Fibroblast of pulmonary artery (primary cell): ENCODE measurements at places on chromosomes 5 and 9.

DNA sequence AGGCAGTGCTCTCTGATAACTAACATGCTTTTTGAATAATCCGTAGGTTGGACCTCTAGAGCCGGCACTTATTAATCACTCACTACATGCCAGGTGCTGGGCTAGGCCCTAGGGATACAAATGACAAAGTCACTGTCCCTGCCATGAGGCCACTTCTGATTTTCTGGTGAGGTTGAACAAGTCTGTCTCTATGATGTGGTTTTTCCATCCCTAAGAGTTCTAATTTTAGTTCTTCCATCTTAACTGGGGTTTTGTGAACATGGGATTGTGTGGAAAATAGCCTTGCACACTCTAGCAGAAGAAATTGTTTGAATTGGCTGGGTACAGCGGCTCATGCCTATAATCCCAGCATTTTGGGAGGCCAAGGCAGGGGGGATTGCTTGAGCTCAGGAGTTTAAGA is 64.6 kb downstream of the IL31RA start:
- no peak for DNase-seq

DNA sequence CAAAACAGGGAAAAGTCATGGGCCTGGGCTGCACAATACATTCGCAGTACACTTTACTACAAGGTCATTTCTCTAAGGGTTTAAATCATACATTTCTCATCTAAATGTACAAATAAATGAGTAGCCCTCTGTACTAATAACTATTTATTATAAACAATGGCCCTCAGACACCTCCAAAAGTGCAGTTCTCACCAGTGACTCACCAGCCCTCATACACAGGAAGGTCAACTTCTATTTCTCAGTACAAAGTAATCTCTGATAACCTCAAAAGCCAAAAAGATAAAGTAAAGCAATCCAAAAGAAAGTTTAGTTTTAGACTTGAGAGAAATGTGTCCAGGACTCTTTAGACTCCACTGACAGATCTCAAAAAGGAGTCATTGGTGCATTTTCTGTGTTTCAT is 1258.1 kb upstream of the CDH6 start:
- no peak for DNase-seq

GRCh38 chr9:98222885-98223691 is 30.7 kb upstream of the CORO2A start:
- peak; percentile 97 for DNase-seq

DNA sequence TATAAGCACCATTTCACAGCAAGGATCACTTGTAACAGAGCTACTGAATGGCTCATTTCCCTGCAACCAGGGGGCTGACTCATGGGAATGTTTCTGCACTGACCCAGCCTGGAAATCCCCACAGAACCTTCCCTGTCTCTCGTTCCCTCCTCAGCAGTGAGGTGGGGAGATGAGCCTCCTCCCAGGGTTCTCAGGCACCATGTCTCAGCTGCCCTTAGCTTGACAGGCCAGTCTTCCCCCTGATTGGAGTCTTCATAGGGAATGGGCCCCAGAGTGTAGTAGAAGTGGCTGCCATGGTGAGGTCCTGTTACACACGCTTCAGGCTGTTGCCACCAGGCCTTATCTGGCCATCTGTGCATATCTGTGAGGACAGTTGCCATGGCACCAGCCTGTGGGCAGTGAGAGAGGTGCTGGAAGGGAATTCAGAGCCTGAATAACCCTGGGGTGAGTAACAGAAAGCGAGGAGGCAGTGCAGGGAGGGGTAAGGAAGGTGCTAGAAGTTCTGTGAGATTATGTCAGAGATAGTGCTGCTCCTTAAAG is 324.4 kb downstream of the ENC1 start:
- peak; percentile 92 for DNase-seq

DNA sequence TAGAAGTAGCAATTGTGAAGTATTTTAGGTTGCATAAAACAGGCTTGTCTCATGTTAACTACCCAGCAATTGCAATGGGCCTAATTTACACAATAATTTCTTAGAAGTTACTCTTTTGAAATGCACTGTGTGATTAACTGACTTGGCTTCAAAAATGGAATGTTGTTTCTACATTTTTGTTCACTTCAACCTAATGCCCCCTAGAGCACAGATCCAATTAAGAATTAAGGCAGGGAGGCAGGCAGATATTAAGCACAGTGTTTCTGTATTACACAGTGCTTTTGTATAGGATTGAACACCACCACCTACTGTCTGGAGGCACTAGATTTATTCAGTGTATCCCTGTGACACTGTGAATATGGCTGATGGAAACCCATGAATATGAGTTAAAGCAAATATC is 302.1 kb downstream of the FBXL17 start:
- no peak for DNase-seq

- no peak for DNase-seq
Observed at GRCh38 chr9:36999728-37000333, 34.2 kb downstream of the PAX5 start.

DNA sequence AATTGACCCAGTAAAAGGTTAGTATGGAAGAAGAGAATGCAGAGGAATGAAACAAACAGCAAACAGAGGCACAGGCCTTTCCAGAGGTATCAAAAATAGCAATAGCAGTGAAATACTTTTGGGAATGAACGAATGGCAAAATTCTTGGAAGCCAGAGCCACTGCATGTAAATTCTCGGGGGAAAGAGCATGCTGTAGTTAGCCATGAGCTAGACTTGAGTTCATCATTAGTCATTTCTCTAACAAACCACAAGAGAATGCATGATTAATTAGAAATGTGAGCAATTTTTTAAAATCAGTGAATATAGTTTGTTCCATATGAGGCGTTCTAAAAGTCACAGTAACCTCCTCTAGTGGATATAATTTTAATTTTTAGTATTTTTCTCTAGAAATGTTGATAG is 170.3 kb upstream of the PRR16 start:
- DNase-seq: peak; percentile 35

DNA sequence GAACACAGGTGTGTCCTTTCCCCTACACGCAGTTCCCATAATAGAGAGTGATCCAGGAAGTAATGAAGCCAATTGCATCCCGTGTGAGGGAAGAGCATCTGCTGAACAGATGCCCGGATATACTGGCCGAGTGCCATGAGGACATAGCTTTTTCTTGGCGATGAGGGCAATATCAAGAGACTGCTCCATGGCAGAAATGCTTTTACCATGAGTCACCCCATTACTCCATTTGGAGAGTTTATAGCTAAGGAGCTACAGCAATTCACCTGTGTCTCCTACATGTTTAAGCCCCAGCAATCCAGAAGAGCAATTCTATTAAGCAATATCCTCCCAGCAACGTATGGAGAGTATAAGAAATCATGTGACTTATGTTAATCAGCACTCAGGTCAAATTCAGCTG is 222.0 kb upstream of the KLF4 start:
- DNase-seq: peak; percentile 94

DNA sequence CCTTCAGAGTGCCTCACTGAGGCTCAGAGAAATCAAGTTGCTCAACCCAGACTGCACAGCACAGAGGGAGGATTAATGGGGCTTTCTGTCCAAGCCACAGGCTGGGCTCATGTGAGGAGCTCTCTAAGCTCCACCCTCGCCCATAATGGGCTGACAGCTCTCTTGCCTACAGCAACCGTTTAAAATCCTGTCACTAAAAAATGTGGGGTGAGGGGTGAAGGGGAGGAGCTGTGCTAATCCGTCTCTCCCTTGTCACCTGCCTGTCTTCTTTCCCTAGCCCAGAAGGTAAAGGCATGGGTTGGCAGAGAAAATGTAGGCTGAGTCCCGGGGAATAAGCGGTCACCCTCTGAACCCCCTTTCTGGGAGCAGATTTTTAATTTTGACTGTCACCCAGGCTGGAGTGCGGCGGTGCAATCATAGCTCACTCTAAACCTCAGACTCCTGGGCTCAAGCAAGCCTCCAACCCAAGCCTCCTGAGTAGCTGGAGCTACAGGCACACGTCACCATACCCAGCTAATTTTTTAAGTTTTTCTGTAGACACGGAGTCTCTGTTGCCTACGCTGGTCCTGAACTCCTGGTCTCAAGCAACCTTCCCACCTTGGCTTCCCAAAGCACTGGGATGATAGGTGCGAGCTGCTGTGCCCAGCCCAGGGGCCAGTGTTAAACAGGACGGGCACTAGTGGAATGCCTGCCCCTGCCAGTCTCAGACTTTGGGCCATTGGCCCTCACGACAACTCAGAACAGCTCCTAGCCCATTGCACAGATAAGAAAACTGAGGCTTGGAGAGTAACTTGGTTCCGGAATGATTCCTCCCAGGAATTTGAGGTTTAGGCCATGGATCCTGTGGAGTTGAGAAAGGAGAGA is 89.5 kb downstream of the LMX1B start:
- DNase-seq: no peak

DNA sequence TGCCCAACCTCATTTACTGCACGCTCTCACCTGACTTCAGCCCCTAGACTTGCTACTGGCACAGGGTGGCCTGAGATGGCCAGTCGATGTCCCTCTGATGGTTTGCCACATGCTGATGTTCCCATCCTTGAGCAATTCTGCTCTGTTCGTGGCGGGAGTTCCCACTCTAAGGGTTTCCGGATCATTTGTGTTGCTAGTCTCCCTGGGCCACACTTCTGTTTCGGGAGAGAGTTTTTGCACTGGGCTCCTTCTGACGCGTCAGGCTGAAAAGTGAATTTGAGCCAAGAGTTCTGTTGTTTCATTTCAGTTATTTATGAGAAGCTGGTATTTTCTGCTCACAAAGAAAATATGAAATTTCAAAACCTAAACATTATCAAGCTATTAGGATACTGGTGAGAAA is 597.7 kb downstream of the BNC2 start:
- peak; percentile 14 for DNase-seq

- DNase-seq: no peak
Observed at GRCh38 chr5:95711501-95712346, 19.4 kb upstream of the RHOBTB3 start.

- peak; percentile 10 for DNase-seq
Observed at GRCh38 chr9:21153336-21154017, 11.8 kb upstream of the IFNW1 start.

GRCh38 chr9:122812736-122813135 is 12.8 kb downstream of the OR1K1 start:
- no peak for DNase-seq

DNA sequence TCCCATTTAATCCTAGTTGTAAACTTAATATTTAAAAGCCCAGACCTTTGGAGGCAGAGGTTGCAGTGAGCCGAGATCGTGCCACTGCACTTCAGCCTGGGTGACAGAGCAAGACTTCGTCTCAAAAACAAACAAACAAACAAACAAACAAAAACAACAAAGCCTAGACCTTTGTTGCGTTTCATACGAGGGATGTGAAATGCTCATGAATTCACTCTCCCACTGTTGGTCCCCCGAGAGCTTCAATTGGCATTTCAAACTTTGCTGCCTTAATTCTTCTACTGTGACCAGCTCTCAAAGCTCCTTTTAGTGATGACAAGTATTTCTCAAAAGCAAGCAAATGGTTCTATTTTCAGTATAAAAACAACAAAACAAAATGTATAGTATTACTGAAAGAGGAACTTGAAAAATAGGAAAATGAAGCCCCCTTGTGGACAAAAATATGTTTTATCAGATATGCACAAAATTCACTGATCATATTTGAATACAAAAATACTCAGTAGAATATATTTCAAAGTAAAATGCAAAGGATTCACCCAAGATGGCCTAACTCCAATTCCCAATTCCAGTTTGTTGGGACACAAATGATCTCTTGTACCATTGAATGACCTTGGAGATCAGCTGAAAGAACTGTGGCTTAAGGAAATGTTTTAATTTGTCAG is 140.4 kb downstream of the ESM1 start:
- peak; percentile 83 for DNase-seq

GRCh38 chr5:81167544-81167943 is 65.6 kb upstream of the CKMT2 start:
- DNase-seq: no peak

DNA sequence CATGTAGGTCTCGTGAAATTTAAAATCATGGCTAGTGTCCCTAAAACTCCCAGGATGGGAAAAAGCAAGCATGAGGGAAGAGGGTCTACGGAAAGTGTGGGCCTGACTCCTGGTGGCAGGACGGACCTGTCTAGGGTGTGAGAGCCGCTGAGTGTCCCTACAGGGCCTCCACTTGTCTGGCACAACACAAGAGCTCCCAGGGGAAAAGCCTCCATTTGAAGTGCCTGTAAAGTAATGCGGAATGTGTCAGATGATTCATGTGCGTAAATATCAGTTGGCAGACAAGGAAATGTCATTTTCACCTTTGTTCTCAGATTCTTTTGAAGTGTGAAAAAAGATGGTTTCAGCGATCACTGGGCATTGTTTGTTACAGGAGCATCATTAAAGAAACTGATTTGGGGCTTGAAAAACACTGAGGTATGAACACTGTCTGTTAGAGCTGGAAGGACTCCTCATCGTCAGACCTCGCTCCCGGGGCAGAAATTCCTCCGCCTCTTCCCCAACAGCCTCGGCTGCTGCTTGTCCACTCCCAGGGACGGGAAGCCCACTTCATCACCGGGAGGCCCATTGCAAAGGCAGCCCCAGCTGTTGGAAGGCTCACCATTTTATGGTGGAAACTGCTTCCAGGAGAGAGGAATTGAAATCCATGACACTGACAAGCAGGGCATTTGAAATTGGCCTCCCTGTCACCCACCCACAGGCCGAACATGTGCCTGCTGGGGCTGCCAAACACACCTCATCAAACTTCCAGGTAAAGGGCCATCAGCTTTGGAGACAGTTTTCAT is 240.8 kb downstream of the FSTL4 start:
- DNase-seq: no peak

DNA sequence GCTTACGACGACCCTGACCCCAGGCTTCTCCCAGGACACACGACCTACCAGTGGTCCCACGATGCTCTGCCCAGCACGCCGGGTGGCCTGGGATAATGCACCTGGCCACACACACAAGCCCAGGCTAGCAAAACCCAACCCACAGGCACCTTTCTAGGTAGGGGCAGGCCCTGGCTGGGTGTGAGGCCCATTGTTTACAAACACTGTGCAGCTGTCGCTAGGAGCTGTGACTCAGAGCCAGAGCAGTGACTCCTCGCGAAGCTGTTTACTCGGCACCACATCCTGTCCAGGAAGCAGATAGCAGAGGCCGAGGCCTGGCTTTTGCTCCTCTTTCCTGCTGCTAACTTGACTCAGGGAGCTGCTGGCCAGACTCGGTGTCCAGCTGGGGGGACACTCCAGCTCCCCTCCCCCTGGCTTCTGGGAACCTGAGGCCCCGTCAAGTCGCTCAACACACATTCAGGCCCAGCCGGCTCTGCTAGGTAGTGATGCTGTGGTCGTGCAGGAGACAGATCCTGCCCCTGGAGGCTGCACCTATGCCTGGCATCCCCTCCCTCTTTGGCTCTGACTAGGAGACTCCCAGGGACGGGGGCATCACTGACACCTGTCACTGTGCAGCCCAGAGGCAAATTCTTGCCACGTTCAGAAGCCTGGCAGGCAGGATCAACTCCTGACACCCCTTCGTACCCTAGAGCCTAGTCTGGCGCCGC is 12.8 kb upstream of the RALGDS start:
- DNase-seq: peak; percentile 96

DNA sequence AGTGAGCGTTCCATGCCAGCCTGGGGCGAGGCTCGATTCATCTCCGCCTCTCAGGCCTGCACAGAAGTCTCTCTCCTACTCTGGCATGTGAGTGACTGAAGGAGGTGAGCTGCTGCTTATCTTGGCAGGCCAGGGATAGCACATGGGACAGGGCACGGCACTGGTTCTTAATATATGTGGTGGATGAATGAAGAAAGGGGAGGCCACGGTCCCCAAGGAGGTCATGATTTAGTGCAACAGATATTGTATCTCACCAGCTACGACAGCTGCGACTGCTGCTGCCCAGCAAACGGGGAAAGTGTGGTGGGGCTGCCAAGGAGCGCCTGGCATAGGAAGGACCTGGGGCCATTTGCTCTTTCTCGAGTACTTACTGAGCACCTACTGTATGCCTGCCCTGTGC is 19.3 kb upstream of the MAPK9 start:
- DNase-seq: no peak
